ENCODE measurements at places on chromosomes 2 and 18. TPM values are rescaled to one million over a fixed set of nuclear protein-coding genes. Genes with fewer than 3 reads are reported as not detected.

GREB1 gene
- 0.03 TPM for total RNA-seq

SOX11 gene
- not detected for total RNA-seq

PROC gene
- total RNA-seq: 1.3 TPM

CASP10 gene
- 6.3 TPM for total RNA-seq

AGXT gene
- 1.6 TPM for total RNA-seq

EVX2 gene
- not detected for total RNA-seq

B4GALT6 gene
- total RNA-seq: 0.68 TPM

ANKRD62 gene
- total RNA-seq: not detected

SLC30A3 gene
- total RNA-seq: not detected

NYAP2 gene
- total RNA-seq: 0.05 TPM

KCNJ3 gene
- 2.3 TPM for total RNA-seq

IHH gene
- 12.3 TPM for total RNA-seq

STK39 gene
- total RNA-seq: 37.8 TPM

CD8B gene
- not detected for total RNA-seq

C2orf81 gene
- 3.9 TPM for total RNA-seq

CCDC68 gene
- total RNA-seq: 1.1 TPM

COLEC12 gene
- not detected for total RNA-seq

GRHL1 gene
- 5.5 TPM for total RNA-seq

LHCGR gene
- total RNA-seq: not detected

ANKRD30BL gene
- total RNA-seq: not detected

TMEM178A gene
- total RNA-seq: not detected

EIF5B gene
- total RNA-seq: 14.5 TPM

RNU2-63P gene
- not detected for total RNA-seq

ALLC gene
- total RNA-seq: not detected

ITGB6 gene
- total RNA-seq: 14.8 TPM

PPP1R1C gene
- total RNA-seq: not detected

PRSS56 gene
- total RNA-seq: not detected

CFAP221 gene
- total RNA-seq: 0.39 TPM

Data from HT-29 (cell line).